ENCODE measurements at places on chromosomes 4 and X.

- DNase-seq, result peak; percentile 69
Measured at GRCh38 chr4:1767770-1768366, 25.2 kb upstream of the FGFR3 start.

DNA sequence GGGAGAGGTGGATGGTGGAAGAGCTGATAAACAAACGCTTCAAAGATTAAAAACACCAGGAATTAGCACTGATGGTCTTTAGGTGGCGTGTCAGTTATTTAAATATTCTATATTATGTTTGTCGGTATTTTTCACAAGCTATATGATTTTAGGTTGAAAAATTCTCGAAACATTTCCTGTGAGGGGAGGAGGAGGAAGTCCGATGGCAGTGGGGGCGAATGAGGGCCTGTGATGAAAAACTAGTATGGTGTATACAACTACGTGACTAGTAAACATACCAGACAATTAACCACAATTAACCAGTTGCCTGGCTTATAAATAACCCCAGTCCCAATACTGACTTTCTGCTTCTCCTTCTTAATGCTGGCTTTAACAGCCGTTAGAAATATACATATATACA, 595 bp upstream of the NAP1L2 start:
- DNase-seq, result no peak

- no peak for DNase-seq
Measured at GRCh38 chr4:24988776-24989175, 42.0 kb downstream of the LGI2 start.

GRCh38 chr4:167234316-167234881, at the start of gene SPOCK3:
TSS of gene SPOCK3 (minus strand) at chr4:167234494.
- peak; percentile 4 for DNase-seq

DNA sequence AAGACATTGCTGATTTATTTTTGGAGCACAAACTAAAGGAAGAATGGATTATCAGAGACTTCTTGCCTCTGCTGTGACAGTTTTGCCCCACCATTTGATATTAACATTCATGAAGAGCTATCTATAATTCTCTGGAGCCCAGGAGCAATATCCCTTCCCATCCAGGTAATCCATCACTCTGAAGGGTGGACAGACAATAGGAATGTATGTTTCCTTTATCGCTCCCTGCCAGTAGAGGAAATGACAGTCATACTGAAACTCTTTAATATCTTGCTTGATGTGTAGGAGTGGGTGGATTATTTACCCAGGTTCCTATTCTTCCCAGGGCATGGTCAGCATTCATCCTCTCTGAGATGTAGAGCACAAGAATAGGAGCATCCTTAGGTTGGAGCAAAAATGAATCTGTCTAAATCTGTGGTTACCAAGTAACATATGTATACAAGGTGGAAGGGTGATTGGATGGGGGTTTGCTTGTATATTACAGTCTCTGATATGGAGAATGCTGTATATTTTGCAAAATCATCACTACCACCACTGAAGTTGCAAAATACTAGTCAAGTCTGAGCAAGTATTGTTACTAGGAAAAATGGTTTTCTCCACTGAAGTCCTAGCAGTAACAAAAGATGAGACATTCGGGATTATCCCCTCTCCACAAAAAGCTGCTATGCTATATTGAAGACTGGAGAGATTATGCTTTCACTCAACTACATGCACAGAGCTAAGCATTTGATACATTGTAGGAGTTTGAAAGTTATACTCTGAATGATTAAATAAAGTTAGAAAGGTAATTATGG, 151.6 kb downstream of the CBLL2 start:
- no peak for DNase-seq

GRCh38 chr4:16157609-16158503, 68.4 kb downstream of the TAPT1 start:
- DNase-seq, result no peak

DNA sequence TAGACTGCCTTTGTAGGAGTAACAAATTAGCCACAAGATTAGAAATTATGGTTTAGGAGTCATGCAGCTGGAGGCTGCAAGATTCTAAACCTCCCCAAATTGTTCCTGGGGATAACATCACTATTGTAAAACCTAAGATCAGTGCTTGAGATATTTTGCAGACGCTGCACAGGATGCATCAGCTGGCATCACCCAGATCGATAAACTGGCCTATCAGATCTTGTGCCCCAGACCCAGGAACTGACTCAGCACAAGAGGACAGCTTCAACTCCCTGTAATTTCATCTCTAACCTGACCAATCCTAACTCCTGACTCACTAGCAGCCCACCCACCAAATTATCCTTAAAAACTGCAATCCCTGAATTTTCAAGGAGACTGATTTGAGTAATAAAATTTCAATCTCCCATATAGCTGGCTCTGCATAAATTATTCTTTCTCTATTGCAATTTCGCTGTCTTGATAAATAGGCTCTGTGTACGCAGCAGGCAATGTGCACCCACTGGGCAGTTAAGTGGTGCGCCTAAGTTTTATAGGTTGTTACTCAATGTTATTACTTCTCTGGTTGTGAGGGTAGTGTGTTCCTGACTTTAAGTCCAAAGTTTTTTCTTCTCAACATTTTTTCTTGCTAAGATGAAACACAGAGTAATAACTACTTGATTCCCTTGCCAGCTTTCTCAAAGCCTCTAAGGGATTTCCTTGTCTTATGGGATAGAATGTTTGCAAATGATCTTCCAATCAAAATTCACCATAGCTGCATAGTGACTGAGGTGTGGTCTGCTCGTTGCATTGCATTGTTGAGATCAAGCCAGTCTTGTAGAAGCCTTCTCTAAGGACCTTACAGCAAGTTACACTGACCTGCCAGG, 312.3 kb upstream of the DKK2 start:
- no peak for DNase-seq

DNA sequence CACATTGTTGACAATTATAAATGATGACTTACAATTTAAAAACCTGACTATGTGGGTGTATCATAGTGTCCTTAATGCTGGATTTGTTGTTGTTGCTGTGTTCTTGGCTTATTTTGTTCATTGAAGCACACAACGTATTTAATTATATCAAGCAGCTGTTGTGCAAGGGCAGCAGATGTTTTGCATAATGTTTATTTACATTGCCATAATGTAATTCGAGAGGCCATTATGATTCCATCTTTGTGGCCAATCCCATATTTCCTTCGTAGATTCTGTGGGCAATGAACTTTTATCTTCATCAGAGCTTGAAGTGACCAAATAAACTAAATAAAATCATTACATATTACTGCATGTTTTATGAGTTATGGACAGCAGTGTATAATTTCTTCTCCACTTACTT, 422.6 kb upstream of the GALNTL6 start:
- no peak for DNase-seq
